ENCODE measurements at places on chromosomes 6 and 20.

GRCh38 chr6:19463250-19463649, 373.9 kb upstream of the ID4 start:
- no peak for DNase-seq

DNA sequence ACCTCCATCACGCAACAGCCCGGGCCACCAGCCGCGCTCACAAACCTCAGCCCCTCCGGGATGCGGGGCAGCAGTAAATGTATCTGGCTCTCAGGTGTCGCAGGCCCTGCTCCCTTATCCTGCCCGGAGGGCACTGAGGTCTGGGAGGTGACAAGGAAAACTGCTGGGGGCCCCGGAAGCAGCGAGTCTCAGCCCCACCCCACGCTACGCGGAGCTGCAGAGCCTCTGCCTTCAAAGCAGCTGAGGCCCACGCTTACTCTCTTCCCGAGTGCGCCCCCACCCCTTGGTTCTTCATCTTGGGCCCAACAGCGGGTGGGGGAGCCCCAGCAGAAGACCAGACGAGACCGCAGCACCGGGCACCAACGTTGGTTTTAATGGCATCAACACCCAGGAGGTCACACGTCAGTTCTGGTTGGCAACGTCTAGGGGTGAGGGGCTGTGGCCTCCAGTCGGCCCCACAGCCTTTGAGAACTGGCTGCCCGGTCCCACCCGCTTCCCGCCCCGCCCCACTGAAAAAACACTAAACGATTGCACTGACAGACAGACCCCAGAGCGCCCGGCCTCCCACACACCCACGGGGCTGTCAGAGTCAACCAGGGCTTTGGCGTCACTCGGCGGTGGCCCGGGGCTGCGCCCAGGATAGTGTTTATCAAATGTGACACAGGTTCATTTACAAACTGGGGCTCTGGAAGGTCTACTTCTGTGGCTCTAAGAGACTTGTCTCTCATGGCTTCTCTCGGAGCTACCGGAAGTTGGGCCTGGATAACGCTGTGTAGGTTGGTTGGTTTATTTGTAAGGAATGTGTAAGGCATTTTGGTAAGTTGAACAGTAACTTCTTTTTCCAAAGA, 43.7 kb downstream of the DSTN start:
- no peak for DNase-seq

DNA sequence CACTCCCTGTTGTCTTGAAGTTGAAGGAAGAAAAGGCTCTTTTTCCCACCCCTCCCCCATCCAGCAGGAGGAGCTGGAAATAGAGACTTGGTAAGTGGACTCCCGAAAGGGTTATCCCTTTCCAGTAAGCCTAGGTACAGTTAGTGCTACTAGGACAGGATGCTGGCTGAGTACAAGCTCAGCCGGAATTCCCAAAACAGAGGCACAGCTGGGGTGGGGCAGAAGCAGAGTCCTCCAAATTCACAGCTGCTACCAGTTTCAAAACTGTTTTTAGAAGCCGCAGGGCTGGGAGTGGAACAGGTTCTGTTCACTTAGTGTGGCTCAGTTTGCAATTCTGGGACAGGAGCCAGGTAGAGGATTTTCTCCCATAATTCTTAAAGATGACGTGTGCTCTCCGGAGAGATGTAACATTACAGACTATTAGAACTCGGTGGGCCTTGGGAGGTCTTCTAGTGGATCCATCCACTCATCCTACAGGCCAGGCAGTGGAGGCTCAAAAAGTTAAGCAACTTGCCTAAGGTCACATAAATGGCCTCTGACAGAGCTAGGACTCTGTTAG, 19.0 kb upstream of the UTRN start:
- peak; percentile 95 for DNase-seq

DNA sequence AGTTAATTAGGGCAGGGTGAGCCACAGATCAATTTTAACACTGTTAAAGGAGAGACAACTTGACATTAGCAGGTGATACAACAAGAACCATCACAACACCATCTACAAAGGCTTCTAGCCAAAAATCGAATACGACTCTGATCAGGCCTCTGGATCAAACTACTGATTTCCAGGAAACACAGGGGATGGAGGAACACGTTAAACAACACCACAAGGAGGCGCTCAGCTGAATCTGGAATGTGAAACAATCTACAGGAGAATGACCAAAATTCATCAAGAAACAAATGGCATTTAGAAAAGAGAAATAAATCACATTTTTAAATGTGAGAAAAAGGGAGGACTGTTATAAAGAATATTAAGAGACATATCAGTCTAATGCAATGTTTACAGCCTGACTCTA, 13.5 kb upstream of the MAFB start:
- DNase-seq, result peak; percentile 25

- DNase-seq, result no peak
Observed at GRCh38 chr6:3072798-3073197, 4.5 kb downstream of the RIPK1 start.

GRCh38 chr6:100382767-100383195, 81.9 kb downstream of the SIM1 start:
- no peak for DNase-seq

DNA sequence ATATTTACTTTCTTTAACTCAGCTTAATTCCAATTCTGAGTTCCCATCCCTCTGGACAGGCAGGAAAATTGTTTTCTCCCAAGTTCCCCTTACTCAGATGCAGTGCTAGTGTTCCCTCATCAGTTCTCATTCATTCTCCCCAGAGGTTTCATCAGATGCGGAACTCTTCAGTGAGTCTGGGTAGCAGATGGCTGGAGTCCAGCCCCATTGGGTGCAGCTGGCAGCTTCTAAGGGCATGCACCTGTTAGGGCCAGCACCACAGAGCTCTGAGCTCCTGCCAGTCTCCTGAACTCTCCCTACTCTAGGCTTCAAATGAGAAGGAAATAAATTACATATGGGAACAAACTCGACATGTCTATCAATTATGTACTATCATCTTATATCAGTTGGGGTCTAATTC, 76.6 kb downstream of the SOD2 start:
- DNase-seq, result no peak

- no peak for DNase-seq
Observed at GRCh38 chr6:149455031-149455732, 29.6 kb downstream of the ZC3H12D start.

GRCh38 chr6:157221049-157221816, 102.1 kb downstream of the TMEM242 start:
- DNase-seq, result peak; percentile 82

- DNase-seq, result no peak
Observed at GRCh38 chr6:111631018-111631417, 25.3 kb upstream of the TRAF3IP2 start.

- DNase-seq, result no peak
Observed at GRCh38 chr6:30625511-30625910, 1.2 kb upstream of the ATAT1 start.

DNA sequence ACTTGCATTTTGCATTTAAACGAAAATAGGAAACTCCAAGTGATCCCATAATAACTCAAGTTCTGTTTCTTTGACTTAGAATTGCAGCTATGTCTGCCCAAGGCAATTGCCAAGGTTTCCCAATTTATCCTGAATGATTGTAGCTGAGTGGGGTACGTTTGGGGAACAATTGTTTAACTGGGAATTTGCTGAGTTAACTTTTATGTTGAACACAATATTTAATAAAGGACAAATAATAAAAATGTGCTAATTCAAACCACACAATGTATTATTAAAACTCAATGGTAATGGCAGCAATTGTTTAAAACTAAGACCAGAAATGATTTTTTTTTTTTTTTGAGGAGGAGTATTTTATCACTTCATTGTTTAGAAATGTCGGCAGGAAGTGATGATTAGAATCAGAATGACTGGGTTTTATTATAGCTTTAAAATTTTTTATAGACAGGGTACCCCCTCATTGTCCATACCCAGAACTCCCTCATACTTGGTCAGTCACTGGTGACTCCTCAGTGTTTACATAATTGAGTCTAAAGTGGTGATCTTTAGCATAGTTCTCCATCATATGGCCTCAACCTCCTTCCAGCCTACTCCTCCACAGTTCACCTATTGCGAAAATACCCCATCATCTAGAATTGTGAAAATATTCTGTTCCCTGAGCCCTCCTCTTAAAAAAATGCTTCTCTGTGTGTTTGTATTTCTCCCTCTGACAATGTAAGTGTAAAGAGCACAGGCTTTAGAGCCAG, 389.2 kb upstream of the CITED2 start:
- peak; percentile 54 for DNase-seq

DNA sequence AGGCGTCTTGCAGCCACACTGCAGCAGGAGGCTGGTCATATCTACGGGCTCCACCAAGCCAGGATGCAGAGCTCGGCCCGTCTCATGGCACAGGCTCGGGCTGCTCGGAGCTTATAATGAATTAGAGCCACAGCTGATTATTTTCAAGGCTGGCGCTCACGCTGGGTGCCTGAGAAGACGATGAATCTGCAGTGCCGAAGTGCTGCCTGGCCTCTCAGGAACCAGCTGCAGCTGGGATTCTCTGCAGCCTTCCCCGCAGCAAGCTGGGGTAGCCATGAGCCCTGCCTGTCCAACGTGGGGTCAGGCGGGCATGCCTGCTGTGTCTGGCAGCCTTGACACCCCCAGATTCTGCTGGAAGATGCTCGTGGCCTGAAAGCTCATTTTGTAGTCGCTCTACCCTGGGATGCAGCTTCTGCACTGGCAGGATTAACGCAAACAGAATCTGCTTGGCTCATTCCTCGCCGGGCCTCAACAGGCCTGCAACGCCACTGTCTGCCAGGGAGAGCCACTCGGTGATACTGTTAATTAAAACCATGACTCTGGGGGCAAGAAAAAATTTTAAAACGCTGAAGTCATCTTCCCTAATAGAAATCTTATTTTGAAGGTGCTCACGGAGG, 104.3 kb downstream of the CDH26 start:
- DNase-seq, result peak; percentile 73

- DNase-seq, result no peak
Observed at GRCh38 chr20:34536798-34537394, 20.7 kb downstream of the DYNLRB1 start.

DNA sequence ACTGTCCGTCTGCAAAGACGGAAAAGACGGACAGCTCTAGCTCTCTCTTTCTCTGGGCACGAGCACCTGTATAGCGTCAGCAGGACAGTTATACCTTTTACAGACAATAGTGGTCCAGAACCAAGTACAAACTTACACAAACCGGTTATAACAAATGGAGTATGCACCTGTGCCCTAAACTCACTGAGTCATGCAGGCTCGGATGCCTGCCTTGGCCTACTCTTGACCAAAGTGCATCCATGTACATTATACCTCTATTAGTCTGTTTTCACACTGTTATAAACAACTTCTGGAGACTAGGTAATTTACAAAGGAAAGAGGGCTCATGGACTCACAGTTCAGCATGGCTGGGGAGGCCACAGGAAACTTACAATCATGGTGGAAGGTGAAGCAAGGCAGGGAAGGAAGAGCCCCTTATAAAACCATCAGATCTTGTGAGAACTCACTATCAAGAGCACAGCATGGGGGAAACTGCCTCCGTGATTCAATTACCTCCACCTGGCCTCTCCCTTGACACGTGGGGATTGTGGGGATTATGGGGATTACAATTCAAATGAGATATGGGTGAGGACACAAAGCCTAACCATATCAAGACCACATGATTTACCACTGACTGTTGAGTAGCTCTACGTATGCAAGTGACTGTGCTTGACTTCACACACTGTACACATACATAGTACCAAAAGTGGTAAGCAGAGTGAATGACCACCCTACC, 23.1 kb downstream of the MAN1A1 start:
- DNase-seq, result no peak

DNA sequence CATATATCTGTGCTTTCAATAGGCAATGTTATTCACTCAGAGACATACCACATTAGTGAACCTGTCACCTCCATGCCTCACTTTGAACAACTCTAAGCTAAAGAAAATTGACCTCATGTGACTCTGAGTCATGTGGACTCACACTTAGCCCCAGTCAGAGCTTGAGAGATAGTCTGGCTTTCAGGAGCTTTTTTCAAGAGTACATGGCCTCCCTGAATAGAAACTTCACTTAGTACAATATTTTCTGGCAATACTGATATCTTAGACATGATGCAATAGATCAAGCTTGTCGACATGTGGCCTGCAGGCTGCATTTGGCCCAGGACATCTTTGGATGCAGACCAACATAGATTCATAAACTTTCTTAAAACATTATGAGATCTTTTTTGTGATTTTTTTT, 8.5 kb downstream of the SPTLC3 start:
- no peak for DNase-seq

GRCh38 chr6:81894306-81894705, 141.8 kb upstream of the TENT5A start:
- DNase-seq, result peak; percentile 66

- no peak for DNase-seq
Observed at GRCh38 chr20:22289442-22289841, 294.9 kb downstream of the FOXA2 start.

Data from adipocyte (in vitro differentiated cells).